Right atrium auricular region (tissue), 2 donors: ENCODE measurements at places on chromosomes 1 and 21. TPM values are rescaled to one million over a fixed set of nuclear protein-coding genes. Genes with fewer than 3 reads are reported as not detected.

- no peak for DNase-seq
- H3K4me1 ChIP-seq: no peaks in the 10 kb centered on the region
- no peak overlapping the region for H3K4me3 ChIP-seq
- H3K36me3 ChIP-seq: no peaks in the 10 kb centered on the region
- no peak overlapping the region for H3K27ac ChIP-seq
- H3K27me3 ChIP-seq: no peaks in the 10 kb centered on the region
Measured at GRCh38 chr1:72845381-72845780, 563.0 kb upstream of the NEGR1 start.

DNA sequence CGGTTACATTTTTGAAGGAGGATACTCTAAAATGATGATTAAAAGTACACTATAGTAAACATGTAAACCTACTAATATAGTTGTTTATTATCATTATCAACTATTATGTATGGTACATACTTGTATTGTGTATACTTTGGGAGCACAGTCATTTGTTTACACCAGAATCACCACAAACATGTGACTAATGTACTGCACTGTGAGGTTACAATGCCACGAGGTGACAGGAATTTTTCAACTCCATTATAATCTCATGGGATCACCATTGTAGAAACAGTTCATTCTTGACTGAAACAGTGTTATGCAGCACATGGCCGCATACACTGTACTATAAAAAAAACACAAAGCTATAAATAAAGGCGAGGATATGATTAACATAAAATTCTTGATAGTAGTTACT lies 44.3 kb downstream of the GPATCH2 start:
- H3K36me3 ChIP-seq: no peaks in the 10 kb centered on the region
- no peak for DNase-seq
- no peaks in the 10 kb centered on the region for H3K4me1 ChIP-seq
- no peaks in the 10 kb centered on the region for H3K27me3 ChIP-seq
- H3K27ac ChIP-seq: no peak overlapping the region

DNA sequence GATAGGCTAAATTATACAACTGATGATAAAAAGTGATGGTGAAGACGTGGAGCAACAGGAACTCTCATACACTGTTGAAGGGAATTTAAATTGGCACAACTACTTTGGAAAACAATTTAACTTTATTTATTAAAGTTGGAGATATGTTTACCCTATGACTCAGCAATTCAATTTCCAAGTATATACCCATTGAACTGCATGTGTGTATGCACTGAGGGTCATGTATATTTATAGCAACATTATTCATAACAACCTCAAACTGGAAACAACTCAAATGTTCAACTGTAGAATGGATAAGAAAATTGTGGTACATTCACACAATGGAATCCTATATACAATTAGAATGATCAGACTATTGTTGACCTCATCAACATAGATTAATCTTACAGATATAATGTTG lies 16.5 kb upstream of the BCAS2 start:
- H3K27me3 ChIP-seq: no peaks in the 10 kb centered on the region
- no peak overlapping the region for H3K27ac ChIP-seq
- H3K36me3 ChIP-seq: peaks cover 18% of the 10 kb centered on the region
- H3K4me3 ChIP-seq: no peak overlapping the region
- no peaks in the 10 kb centered on the region for H3K4me1 ChIP-seq

IL19 gene
- total RNA-seq: not detected

DNA sequence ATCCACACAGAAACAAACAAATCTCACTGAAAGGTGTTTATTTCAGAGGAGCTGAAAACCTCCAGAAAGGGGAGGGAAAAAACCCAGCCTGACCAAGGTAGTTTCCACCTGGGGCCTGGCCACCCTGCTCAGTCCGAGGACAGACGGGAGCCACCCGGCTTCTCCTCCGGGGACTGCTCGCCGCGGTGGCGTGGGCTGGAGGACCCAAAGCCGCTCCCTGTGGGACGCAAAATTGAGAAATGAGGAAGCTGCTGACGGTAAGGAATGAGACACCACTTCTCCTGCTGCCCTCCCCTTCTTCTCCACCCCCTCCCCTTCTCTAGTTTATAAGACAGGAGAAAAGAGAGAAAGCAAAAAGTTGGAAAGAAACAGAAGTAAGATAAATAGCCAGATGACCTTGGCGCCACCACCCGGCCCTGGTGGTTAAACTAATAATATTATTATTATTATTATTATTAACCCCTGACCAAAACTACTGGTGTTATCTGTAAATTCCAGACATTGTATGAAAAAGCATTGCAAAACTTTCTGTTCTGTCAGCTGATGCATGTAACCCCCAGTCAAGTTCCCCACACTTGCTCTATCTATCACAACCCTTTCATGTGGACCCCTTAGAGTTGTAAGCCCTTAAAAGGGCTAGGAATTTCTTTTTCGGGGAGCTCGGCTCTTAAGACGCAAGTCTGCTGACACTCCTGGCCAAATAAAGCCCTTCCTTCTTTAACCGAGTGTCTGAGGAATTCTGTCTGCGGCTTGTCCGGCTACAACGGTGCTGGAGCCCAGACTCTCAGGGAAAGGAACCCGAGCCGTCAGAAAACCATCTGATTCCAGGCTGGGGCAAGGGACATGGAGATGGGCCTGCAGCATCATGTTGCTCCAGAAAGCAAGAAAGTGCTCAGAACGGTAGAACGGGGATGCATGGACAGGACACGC lies 12.5 kb downstream of the ITGB2 start:
- no peak for DNase-seq
- no peaks in the 10 kb centered on the region for H3K36me3 ChIP-seq
- H3K4me3 ChIP-seq: no peak overlapping the region
- H3K27ac ChIP-seq: no peak overlapping the region
- no peaks in the 10 kb centered on the region for H3K4me1 ChIP-seq
- no peaks in the 10 kb centered on the region for H3K27me3 ChIP-seq

DNA sequence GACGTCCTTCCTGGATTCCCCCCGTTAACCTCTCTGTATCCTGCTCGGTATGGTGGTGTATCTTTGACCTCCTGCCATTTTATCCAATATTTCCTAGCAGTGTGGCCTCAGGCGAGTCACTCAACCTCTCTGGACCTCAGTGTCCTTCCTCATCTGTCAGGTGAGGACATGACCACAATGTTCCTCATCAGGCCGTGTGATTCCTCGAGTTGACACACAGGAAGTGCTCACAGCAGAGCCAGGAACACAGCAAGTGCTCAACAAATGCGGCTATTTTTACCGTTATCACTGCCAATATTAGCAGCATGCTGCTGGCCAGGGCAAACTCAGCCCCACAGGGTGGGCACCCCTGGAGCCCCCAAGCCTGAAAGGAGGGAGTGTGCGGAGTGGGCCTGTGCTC lies 450.2 kb downstream of the KIF26B start:
- DNase-seq: no peak
- H3K27me3 ChIP-seq: no peaks in the 10 kb centered on the region
- H3K27ac ChIP-seq: no peak overlapping the region
- H3K36me3 ChIP-seq: no peaks in the 10 kb centered on the region
- H3K4me1 ChIP-seq: no peaks in the 10 kb centered on the region
- no peak overlapping the region for H3K4me3 ChIP-seq

- H3K27me3 ChIP-seq: no peaks in the 10 kb centered on the region
- no peaks in the 10 kb centered on the region for H3K4me1 ChIP-seq
- no peaks in the 10 kb centered on the region for H3K36me3 ChIP-seq
- no peak overlapping the region for H3K4me3 ChIP-seq
Measured at GRCh38 chr1:210653771-210654170, 325.1 kb downstream of the HHAT start.

DNA sequence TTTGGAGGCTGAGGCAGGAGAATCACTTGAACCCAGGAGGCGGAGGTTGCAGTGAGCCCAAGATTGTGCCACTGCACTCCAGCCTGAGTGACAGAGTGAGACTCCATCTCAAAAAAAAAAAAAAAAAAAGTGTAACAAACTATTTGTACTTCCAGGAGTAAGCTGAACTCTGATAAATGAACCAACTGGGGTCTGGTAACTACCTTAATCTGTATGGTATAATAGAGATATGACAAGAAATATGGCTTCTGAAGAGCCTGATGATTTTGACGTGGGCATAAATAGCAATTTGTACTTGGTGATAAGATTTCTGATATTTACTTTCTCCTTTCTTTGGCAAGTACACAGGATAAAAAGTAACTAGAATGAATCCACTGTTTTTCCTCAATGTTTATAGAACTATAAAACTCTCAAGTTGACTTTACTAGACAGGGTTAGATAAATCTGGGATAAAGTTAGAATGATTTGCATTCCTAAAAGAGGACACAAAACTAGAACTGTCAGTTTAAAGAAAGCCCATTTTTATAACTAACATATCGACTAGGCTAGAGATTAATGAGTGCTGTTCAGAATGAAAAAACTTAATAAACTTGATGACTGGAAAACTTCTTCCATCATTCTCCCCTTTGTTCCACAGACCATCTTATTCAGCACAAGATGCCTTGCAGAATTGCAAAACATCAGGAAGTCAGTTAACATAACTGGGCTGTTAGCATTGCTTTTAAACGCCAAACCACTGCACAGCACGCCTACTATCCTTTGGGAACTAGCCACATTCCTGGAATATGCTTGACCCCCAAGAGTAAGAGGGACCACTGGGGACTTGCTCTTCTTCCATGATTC lies 51.5 kb upstream of the EDARADD start:
- no peaks in the 10 kb centered on the region for H3K27me3 ChIP-seq
- no peak for DNase-seq
- H3K27ac ChIP-seq: no peak overlapping the region
- H3K4me1 ChIP-seq: no peaks in the 10 kb centered on the region
- no peak overlapping the region for H3K4me3 ChIP-seq
- H3K36me3 ChIP-seq: no peaks in the 10 kb centered on the region

ILDR2 gene
- 23.2 TPM for total RNA-seq

DNA sequence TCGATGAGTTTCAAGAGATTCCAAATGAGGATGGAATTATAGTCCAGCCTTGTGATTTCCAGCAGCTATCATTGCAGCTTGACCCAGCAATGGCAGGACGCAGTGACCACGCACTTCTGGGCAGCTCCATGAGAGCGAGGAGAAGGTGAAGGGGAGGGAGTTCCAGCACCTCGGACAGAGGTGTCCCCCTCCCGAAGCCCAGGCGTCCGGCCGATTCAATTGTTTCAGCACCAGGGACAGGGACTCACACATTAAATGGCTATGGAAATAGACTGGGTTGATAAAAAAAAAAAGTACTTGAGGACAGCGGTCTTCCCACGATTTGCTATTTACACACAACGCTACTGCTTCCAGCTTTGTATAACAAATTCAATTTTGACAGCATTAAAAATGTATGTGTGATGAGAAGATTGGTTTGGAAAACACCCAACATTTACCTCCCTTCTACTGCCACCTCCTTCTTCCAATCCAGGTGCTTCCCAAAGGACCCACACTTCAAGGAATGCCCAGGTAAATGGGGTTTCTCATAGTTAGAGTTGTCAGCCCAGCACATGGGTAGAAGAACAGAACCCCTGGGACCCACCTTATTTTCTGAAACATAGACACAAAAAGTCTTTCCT lies 71.8 kb downstream of the DISP3 start:
- H3K4me1 ChIP-seq: no peaks in the 10 kb centered on the region
- no peaks in the 10 kb centered on the region for H3K36me3 ChIP-seq
- H3K27me3 ChIP-seq: no peaks in the 10 kb centered on the region
